Astrocyte (in vitro differentiated cells and primary cell): ENCODE measurements at places on chromosomes 4 and X. TPM values are rescaled to one million over a fixed set of nuclear protein-coding genes. Genes with fewer than 3 reads are reported as not detected.

The ATOH1 gene
- not detected in 2 replicates for total RNA-seq

GRCh38 chr4:102451266-102451665 lies 49.9 kb upstream of the NFKB1 start:
- DNase-seq = no peak
- no peaks in the 10 kb centered on the region for H3K4me1 ChIP-seq
- H3K36me3 ChIP-seq = no peaks in the 10 kb centered on the region
- no peak overlapping the region for H3K4me3 ChIP-seq
- H3K27ac ChIP-seq = no peak overlapping the region

GRCh38 chrX:130552444-130553073 lies 150.8 kb downstream of the RBMX2 start:
- H3K4me3 ChIP-seq = no peak overlapping the region
- DNase-seq = no peak
- no peaks in the 10 kb centered on the region for H3K27me3 ChIP-seq
- no peaks in the 10 kb centered on the region for H3K36me3 ChIP-seq
- no peak overlapping the region for H3K27ac ChIP-seq

The ZNF157 gene
- 0.17 and 0.54 TPM in 2 replicates for total RNA-seq

DNA sequence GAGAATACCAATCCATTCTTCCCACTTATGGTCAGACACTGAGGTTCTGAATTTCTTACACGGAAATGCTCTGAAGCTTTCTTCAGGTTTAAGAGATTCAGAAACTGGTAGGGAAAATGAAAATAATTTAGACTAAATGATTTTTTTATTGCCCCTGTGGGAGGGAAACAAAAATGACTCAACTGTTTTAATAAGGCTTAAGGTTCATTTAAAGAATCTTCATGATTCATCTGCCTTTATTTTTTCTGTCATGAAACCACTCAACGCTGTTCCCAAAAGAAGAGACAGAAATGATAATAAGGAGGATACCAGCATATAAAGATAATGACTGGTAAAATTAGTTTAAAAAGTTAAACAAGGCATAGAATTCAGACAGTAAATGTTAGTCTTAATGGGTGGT lies 39.3 kb upstream of the FAM47B start:
- peaks cover 5% of the 10 kb centered on the region for H3K4me1 ChIP-seq
- H3K36me3 ChIP-seq = no peaks in the 10 kb centered on the region
- H3K27me3 ChIP-seq = no peaks in the 10 kb centered on the region
- no peak overlapping the region for H3K4me3 ChIP-seq
- peak; percentile 2 for DNase-seq
- H3K27ac ChIP-seq = peak overlapping the region; percentile 26

- no peak overlapping the region for H3K27ac ChIP-seq
- no peaks in the 10 kb centered on the region for H3K36me3 ChIP-seq
- no peak for DNase-seq
- H3K4me1 ChIP-seq = no peaks in the 10 kb centered on the region
- no peak overlapping the region for H3K4me3 ChIP-seq
Observed at GRCh38 chr4:184500748-184501589, 26.6 kb upstream of the IRF2 start.

DNA sequence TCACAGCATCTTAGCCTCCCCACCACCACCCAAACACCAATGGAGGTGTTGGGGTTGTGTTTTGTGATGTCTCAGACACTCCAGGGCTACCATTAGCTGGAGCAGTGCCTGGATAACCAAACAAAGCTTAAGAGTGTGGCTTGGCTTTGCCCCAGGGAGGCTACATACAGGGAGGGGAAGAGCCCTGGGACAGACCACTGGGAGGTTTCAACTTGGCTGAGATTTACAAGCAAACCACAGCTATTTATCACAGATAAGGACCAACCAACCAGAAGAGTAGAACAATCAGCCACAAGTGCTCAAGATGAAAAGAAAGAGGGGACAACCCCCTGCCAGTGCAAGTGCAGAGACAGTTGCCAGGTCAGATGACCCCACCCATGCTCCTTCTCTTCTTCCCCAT lies 24.1 kb downstream of the SOX3 start:
- no peak overlapping the region for H3K4me3 ChIP-seq
- no peak overlapping the region for H3K27ac ChIP-seq
- H3K27me3 ChIP-seq = no peaks in the 10 kb centered on the region
- DNase-seq = peak; percentile 92
- no peaks in the 10 kb centered on the region for H3K36me3 ChIP-seq

The FAM53A gene
- total RNA-seq = 2.1 and 3.4 TPM in 2 replicates

GRCh38 chr4:26782168-26782829 lies 78.3 kb upstream of the STIM2 start:
- H3K27ac ChIP-seq = no peak overlapping the region
- no peak overlapping the region for H3K4me3 ChIP-seq
- H3K27me3 ChIP-seq = no peaks in the 10 kb centered on the region
- peaks cover 13% of the 10 kb centered on the region for H3K4me1 ChIP-seq
- DNase-seq = no peak

DNA sequence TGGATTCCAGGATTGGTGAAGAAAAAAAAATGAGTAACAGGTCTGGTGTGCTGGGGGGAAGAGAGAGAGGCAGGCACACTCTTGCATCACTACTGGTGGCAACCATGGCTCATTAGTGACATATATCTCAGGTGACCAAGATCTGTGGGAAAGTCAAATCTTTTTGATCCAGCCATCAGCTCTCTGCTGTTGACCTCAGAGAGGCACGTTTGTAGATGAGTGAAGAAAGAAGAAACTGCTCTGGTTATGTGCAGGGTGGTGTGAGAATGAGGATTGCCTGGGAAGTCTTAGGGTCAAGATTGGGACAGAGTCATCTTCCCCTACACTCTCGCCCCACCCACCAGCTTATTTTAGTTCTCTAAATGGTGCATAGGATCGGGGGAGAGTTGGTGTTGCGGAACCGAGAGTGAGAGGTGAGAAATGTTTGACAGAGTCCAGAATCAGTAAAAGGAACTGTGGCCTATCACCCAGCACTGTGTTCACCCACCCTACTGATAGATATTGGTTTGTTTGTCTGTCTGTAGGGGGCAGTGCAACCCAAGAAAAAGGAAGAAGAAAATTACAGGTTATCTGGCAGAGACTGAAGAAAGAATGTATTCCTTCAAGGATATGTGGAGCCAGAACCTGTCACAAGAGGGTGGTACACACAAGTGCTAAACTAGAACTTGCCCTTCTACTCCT lies 21.9 kb downstream of the ARMCX6 start:
- H3K4me3 ChIP-seq = no peak overlapping the region
- no peaks in the 10 kb centered on the region for H3K36me3 ChIP-seq
- no peaks in the 10 kb centered on the region for H3K4me1 ChIP-seq
- H3K27me3 ChIP-seq = peaks cover 2% of the 10 kb centered on the region
